ENCODE measurements at places on chromosomes 3 and 15. TPM values are rescaled to one million over a fixed set of nuclear protein-coding genes. Genes with fewer than 3 reads are reported as not detected.

DNA sequence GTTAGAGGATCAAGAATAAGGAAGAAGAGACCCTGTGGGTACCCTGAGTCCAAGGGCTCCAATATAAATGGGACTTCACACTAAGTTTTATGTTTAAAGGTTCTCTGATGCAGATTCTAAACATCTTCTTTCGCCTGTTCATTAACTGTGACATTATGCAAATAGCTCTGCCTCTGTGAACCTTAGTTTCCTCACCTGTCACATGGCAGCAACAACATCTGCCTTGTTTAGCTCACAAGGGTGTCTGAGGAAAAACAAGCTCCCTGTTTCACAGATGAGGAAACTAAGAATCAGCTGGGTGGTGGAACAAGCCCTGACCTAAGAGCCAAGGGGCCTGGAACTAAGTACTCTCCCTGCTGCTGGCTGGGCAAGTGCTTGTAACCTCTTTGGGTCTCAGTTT is 40.8 kb downstream of the GOLGA6L1 start:
- DNase-seq = no peak
- H3K27ac ChIP-seq = no peak overlapping the region
- H3K4me3 ChIP-seq = no peak overlapping the region
- no peaks in the 10 kb centered on the region for H3K4me1 ChIP-seq

- H3K4me1 ChIP-seq = peaks cover 4% of the 10 kb centered on the region
- no peaks in the 10 kb centered on the region for H3K27me3 ChIP-seq
- no peak overlapping the region for H3K4me3 ChIP-seq
Observed at GRCh38 chr3:123151251-123151705, 50.5 kb upstream of the SEC22A start.

Gene PRTG
- total RNA-seq = 2.1 TPM

Gene SLCO3A1
- 5.7 TPM for total RNA-seq

Gene EIF4A2
- 1,010 TPM for total RNA-seq
